Fibroblast of skin of right biceps (primary cell): ENCODE measurements at places on chromosomes 3 and 15.

GRCh38 chr3:69700949-69701348, 38.3 kb upstream of the MITF start:
- DNase-seq: no peak

GRCh38 chr15:92772626-92773244, 117.2 kb upstream of the FAM174B start:
- no peak for DNase-seq

DNA sequence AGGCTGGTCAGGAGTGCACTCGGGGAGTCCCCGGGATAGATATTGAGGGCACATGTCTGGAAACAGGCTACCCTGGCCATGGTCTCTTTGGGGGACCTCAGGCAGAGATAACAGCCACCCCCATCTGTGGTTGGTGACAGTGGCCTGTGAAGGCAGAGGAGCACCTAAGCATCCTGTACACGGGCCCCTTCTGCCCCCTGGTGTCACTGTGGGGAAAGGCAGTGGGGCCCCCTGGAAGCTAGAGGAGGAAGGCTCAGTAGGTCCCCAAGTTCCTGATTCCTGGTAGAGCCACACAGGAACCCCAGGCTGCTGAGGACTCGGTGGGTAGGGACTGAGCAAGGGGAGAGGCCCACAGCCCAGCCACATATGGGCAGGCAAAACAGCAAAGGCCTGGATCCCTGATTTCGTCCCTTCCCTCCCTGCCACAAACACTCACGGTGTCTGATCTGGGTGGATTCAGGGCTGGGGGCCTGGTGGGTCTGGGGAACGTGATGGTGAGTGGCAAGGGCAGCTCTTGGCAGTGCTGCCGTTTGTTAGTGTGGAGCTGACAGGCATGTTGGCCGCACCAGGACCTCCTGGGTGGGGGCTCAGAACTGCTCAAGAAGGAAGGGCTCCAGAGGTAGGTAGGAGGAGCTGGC, 14.1 kb upstream of the CXCR6 start:
- DNase-seq: peak; percentile 40

GRCh38 chr3:35120026-35120425, 519.3 kb upstream of the ARPP21 start:
- peak; percentile 20 for DNase-seq

GRCh38 chr3:16205156-16205870, 30.8 kb downstream of the GALNT15 start:
- DNase-seq: peak; percentile 87

GRCh38 chr15:76192715-76193114, 118.6 kb downstream of the ETFA start:
- no peak for DNase-seq

GRCh38 chr15:50182219-50183013, 420 bp downstream of the SLC27A2 start:
- no peak for DNase-seq

DNA sequence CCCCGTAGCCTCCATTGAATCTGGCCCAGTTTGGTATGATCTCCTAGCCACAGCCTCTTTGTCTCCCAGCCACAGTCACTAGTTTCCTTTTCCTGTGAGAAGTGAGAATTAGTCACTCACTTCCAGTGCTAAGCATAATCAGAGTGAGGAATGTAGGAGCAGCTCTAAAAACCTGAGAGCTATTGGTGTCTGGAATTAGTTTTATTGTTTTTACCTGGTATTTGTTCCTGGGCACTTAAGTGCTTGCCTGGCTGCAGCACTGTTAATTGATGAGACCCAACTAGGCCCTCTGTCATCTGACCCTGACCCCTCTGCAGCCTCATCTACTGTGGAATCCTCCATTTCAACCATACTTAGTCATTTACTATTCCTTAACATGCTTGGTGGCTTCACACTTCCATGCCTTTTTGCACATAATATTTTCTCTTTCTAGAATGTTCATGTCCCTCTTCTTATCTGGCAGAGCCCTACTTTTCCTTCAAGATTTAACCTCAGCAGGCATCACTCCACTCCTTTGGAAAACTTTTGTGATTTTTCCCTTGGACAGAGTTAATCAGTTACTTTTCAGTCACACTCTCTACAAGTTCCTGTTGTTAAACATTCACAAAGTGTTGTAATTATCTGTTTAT, 48.8 kb downstream of the PDE8A start:
- DNase-seq: peak; percentile 68

- peak; percentile 14 for DNase-seq
Measured at GRCh38 chr3:142272200-142272891, 47.0 kb upstream of the GK5 start.

- DNase-seq: no peak
Measured at GRCh38 chr3:168968609-168969008, 694.9 kb downstream of the MECOM start.

- DNase-seq: no peak
Measured at GRCh38 chr15:101521591-101521990, 32.1 kb upstream of the PCSK6 start.

- DNase-seq: no peak
Measured at GRCh38 chr3:133479895-133480669, 80.2 kb downstream of the BFSP2 start.

DNA sequence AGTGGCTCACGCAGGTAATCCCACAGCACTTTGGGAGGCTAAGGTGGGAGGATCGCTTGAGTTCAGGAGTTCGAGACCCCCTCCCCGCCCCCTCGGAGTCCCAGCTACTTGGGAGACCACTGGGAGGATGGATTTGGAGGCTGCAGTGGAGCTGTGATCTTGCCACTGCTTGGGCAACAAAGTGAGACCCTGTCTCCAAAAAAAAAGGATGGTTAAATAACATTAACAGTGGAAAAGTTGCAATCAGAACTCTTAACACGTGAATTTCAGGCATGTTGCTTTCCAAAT, 1.4 kb upstream of the TMEM87A start:
- no peak for DNase-seq

GRCh38 chr15:72911626-72912025, 128.1 kb upstream of the ADPGK start:
- no peak for DNase-seq

GRCh38 chr15:93203036-93203435, 114.0 kb upstream of the RGMA start:
- no peak for DNase-seq

- no peak for DNase-seq
Measured at GRCh38 chr15:101239724-101240136, 12.1 kb downstream of the CHSY1 start.

GRCh38 chr3:121696186-121696585, 35.5 kb upstream of the HCLS1 start:
- no peak for DNase-seq

DNA sequence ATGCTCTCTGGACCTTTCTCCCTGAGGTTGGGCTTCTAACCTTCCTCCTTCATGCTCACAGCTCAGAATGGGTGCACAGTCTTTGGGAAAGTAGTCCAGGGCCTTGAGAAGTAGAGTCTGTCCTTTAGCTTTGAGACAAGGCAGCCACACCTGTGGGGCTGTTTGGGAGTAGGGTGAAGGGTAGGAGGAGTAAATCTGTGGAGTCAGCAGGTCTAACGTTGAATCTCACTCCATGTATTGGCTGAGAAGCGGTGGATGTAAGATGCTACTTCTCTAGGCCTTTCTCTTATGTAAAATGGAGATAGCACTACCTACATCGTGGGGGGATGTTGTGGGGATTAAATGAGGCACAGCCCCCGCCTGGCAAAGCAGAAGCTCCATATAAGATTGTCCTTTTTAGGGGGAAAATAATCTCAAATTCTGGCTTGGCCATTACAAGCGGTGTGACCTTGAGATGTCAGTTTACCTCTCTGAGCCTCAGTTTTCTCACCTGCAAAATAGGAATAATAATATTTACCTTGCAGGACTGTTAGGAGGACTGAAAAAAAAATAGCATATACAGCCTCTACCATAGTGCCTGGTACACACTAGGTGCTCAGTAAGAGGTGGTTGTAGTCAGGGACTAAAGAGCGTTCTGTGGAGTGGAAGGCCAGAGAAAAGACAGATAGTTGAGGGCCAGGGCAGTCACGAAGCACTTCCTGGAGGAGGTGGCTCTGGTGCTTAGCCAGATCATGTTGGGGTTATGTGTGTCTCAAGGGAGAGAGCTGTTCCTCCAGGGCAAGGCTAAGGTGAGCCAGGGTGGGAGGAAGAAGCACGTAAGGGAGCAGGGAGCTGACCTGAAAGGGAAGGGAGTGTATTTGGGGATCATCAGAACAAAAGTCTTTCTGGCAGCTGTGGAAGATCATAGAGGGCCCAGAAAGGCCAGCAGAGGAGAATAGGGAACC, 82.8 kb upstream of the MRPS22 start:
- no peak for DNase-seq

GRCh38 chr3:197737749-197738462, 1.2 kb upstream of the RUBCN start:
- no peak for DNase-seq

DNA sequence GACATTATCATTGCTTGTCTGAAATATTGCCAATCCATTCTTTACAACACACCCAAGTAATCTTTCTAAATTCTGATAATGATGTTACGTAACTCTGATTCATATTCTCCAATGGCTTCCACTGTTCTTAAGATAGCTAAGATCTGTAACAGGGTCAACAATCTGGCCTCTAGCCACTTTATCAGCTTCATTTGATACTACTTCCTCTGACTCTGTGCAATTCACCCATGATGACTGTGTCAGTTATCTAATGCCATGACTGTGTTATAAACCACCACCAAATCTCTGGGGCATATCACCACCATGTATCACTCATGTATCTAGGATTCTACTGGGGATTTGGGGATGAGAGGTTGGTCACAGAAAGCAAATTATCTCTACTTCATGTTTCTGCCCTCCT, 44.0 kb downstream of the CD200 start:
- DNase-seq: peak; percentile 86

DNA sequence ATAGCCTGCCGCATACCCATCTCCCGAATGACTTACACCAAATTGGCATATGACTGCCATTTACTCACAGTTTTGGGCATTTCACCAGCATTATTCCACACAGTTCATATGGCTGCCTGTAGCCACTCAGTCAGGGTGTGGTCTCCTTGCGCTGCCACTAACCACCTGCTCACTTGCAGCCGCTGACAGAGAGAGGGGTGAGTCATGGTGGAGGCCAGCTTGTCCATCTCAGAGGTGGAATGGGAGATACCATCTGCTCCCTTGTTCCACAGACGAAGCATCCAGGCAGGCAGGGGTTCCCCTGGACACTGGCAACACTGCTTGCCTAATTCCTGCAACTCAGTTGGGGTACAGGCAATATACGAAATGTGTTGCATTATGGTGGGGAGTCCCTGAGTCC, 15.6 kb downstream of the CCRL2 start:
- DNase-seq: no peak

- peak; percentile 85 for DNase-seq
Measured at GRCh38 chr15:70045045-70045444, 52.7 kb downstream of the TLE3 start.

DNA sequence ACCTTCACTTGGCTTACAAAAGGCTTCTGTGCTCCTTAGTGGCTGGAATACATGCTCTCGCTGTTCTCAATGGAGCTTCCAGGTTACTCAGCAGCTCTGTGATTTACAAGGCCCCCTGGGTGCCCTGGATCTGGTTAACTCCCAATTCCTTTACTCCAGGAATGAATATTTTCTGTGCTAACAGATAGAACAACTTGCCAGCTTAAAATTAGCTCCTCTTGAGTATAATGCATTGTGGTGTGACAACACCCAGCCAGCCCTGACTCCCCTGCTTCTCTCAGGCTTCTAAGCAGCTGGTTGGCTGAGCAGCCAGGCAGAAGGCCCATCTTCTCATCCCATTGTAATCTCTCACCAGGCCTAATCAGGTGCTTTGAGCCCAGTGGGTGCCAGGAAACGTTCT, 246.4 kb downstream of the ALCAM start:
- DNase-seq: peak; percentile 53

DNA sequence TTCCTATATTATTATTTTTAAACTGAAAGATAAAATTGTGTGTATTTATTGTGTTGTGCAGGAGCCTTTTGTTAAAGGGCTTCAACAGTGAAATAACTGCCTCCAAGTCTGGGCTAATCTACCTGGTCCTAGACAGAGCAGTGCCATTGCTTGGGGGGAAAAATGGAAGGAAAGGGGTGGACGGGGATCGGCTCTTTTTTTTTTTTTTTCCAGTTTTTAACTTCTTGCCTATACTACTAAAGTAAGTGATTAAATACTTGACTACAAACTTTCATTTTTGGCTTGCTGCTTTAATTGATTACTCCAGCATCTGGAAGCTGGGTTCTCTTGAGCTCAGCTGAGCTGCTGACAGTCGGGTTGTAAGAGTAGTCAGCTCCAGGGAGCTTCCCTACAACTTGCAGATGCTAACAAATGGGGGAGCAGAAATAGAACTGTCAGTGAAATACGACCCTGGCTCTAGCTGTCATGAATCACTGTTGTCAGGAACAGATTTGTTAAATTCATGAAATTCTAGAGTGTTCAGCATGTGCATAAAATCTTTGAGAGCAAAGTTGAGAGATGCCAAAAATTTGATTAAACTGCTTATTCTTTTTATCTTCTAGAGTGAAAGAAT, 276.7 kb downstream of the ROBO1 start:
- peak; percentile 55 for DNase-seq

- DNase-seq: no peak
Measured at GRCh38 chr15:72858205-72858604, 74.6 kb upstream of the ADPGK start.

- peak; percentile 77 for DNase-seq
Measured at GRCh38 chr3:87503900-87504498, 227.6 kb upstream of the POU1F1 start.

DNA sequence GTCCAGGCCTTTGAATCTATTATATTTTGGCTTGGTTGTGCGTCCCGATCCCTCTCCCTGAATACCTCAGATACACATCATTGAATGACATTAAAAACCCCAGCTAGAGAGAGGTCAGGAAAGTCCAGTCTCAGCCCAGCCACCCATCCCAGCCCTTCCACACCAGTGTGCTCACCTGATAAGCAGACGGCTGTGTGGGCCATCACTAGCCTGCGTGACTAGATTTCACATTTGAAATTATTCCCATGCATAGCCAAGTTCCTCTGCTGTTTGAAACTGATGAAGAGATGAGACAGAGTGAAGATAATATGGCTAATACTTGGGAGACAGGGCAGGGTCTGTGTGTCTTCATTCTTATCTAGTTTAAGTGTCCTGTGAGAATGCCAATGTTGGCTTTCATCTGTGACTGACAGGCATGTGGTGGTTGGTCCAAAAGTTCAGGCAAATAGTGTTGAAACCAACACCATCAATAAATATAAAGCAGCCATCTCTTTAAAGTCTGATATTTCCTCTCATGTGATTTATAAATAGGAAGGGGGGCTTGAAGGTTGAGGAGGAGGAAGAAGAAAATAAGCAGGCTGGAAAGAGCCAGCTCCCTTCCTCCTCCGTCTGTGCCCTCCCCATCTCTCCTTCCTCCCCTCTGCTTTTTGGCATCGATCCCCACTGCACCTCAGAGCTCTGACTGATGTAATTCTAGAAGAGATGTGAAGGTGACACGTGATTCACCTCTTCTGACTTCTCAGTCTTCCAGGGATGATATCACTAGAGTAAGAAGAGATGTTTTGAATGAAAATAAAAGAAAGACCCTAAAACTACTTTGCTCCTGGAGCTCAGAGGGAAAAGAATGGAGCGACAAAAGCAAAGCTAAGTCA, 5.1 kb downstream of the FAM43A start:
- peak; percentile 76 for DNase-seq
